ENCODE measurements at places on chromosomes 6 and 20.

DNA sequence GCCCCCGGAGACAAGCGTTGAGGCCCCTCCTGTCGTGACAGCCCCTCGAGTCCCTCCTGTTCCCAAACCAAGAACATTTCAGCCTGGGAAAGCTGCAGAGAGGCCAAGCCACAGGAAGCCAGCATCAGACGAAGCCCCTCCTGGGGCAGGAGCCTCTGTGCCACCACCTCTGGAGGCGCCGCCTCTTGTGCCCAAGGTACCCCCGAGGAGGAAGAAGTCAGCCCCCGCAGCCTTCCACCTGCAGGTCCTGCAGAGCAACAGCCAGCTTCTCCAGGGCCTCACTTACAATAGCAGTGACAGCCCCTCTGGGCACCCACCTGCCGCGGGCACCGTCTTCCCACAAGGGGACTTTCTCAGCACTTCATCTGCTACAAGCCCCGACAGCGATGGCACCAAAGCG, 72.4 kb downstream of the SERAC1 start:
- no peak for DNase-seq

DNA sequence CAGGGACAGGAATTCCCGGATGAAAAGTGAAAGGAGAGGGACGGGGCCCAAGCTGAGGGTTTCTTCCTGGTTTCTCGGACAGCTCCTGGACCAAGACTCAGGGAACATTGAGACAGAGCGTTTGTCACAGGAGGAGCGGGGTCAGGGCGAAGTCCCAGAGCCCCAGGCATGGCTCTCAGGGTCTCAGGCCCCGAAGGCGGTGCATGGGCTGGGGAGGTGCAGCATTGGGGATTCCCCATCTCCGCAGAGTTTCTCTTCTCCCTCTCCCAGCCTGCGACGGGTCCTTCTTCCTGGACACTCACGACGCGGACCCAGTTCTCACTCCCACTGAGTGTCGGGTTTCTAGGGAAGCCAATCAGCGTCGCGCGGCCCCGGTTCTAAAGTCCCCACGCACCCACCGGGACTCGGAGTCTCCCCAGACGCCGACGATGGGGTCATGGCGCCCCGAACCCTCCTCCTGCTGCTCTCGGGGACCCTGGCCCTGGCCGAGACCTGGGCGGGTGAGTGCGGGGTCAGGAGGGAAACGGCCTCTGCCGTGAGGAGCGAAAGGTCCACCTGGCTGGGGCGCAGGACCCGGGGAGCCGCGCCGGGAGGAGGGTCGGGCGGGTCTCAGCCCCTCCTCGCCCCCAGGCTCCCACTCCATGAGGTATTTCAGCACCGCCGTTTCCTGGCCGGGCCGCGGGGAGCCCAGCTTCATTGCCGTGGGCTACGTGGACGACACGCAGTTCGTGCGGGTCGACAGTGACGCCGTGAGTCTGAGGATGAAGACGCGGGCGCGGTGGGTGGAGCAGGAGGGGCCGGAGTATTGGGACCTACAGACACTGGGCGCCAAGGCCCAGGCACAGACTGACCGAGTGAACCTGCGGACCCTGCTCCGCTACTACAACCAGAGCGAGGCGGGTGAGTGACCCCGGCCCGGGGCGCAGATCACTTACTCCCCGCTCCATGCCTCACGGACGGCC, 54.6 kb upstream of the POLR1H start:
- DNase-seq, result no peak

GRCh38 chr6:105894556-105894955, 191.6 kb upstream of the PRDM1 start:
- DNase-seq, result no peak

GRCh38 chr6:118895859-118896258, 1.9 kb downstream of the ASF1A start:
- no peak for DNase-seq

- DNase-seq, result no peak
These were observed 80.9 kb downstream of the DLL1 start for GRCh38 chr6:170210026-170210390.

Measured in SK-N-DZ (cell line).